Activated T-cell treated with anti-CD3 and anti-CD28 coated beads for 1 hour (primary cell): ENCODE measurements at places on chromosomes 6 and 20.

- peak; percentile 45 for DNase-seq
These were observed 290.6 kb upstream of the ZNF337 start for GRCh38 chr20:25987073-25987927.

GRCh38 chr6:97032955-97033354, 108.4 kb downstream of the KLHL32 start:
- DNase-seq = no peak

GRCh38 chr20:58546756-58547622, 31.8 kb upstream of the APCDD1L start:
- no peak for DNase-seq

GRCh38 chr20:48015943-48016723, 230.9 kb upstream of the SULF2 start:
- DNase-seq = no peak

DNA sequence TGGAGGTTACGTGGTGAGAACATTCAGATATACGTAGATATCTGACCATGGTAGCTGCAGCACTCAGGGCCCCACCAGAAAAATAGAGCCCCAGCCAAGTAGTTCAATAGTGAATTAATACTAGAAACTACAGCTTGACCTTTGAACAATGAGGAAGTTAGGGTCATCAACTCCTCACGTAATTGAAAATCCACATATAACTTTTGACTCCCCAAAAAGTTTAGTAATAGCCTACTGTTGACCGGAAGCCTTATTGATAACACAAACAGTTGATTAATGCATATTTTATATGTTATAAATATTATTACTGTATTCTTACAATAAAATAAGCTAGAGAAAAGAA, 117.9 kb downstream of the SNX5 start:
- no peak for DNase-seq
